ENCODE measurements at places on chromosomes 2 and 18.

DNA sequence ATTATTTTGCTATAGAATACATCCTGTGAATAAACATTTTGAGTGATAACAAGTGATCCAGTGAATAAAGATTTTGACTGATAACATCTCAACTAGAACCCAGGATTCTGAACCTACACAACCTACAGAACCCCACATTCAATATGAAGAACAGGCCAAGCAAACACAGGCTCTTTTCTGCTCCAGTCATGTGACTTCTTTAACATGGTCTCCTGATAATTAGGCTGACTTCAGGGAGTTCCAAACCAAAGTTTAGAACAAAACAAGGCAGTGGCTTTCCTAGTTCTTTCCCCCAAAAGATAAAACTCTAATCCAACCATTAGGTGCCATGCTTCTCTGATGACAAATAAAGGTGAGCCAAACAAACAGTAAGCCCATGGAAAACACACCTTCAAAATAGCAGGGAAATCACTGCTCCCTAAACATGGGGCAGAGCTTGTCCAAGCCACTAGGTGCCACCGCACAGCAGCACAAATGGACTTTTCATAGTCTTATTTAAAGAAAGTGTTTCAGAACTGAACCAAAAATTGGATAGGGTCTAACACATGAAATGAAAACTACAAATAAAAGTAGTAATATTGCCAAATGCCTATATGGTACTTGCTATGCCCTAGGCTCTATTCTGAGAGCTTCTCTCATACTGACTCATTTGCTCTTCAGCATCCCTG, 95.3 kb downstream of the EVA1A start:
- DNase-seq, result no peak

DNA sequence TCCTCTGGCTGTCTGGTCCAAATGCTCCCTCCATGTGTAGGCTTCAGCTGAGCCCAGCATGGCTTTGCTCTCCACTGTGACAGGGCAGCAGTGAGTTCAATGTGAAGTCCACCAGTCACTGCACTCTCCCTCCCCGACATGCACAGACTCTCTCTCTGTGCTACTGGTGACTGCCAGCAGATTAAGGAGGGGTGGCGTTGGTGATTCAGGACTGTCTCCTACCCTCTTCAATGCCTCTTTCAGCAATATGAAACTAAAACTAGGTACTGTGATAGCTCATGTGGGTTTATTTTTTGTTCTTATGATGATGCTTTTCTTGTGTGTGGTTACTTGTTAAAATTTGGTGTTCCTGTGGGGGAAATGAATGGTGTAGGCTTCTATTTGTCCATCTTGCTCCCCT, 201.0 kb upstream of the RBMS1 start:
- peak; percentile 85 for DNase-seq

DNA sequence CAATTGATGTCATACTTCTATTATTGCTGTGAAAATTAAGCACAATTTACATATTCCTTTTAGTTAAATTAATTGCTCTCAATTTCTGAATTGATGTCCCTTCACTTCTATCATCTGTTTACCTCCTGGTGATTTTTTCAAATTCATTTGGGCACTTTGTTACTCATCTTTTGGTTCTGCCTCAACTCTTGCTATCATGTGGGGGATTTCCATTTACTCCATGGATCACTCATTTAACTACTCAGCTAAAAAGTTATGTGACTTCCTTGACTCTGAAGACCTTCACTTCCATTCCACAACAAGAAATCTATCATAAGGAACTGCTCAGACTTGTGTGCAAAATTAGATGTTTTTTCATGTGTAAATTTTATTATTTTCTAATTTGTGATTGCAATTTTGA, 126.2 kb downstream of the EHBP1 start:
- no peak for DNase-seq

- DNase-seq, result no peak
Measured at GRCh38 chr2:240299710-240300068, 135.8 kb upstream of the GPC1 start.

DNA sequence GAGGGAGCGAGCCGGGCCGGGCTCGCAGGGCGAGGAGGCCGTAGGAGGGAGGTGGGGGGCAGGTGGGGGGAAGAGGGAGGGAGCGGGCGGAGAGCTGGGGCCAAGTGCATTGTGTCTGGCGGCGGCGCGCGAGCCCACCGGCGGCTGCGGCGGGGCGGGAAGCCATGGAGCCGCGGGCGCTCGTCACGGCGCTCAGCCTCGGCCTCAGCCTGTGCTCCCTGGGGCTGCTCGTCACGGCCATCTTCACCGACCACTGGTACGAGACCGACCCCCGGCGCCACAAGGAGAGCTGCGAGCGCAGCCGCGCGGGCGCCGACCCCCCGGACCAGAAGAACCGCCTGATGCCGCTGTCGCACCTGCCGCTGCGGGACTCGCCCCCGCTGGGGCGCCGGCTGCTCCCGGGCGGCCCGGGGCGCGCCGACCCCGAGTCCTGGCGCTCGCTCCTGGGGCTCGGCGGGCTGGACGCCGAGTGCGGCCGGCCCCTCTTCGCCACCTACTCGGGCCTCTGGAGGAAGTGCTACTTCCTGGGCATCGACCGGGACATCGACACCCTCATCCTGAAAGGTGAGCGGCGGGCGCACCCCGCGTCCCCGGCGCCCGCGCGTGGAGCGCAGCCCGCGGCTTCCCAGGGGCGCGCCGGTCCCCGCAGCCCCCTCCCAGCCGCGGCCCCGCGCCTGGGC, at the start of gene TMEM178A:
TMEM178A (plus strand) TSS at position 107 of the 680 bp plus-strand sequence; CDS start at position 165, 58 bp downstream.
- no peak for DNase-seq

DNA sequence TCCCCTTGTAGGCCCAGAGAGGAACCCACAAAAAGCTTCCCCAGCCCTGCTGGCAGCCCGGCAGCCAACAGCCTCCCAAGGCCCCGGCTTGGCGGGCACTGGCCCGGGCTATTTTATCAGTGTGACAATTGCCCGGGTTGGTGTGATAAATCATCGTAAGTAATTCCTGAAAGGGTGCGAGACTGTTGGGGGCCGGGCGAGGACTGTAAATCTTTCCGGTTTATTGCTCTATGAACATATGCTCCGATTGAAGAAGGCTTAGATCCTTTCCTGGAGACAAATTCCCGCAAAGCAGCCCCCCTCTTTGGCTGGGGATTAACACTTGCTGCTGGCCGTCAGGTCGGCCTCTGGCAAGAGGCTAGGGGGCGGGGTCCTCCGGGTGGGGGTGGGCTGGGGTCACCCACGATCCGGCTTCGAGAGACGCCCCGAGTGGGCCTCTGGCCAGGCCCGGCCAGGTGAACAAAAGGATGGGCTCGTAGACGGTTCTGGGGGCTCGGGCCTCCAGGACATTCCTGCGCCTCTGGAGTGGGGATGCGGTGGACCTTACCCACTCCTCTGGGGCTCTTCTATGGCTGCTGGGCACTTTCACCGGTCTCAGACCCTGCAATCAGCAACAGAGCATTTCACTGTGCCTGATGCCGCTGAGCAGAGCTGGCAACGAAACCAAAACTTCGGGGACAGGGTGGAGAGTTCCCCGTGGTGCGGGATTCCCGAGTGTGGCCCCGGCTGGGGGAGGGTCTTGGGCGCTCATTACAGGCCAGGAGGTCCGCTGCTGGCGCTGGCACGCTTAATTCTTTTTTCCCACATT, 2.0 kb downstream of the HOXD3 start:
- no peak for DNase-seq

GRCh38 chr2:205531489-205532148, 150.7 kb upstream of the NRP2 start:
- no peak for DNase-seq

- DNase-seq, result peak; percentile 13
Measured at GRCh38 chr18:32771169-32771751, 1.6 kb downstream of the KLHL14 start.

DNA sequence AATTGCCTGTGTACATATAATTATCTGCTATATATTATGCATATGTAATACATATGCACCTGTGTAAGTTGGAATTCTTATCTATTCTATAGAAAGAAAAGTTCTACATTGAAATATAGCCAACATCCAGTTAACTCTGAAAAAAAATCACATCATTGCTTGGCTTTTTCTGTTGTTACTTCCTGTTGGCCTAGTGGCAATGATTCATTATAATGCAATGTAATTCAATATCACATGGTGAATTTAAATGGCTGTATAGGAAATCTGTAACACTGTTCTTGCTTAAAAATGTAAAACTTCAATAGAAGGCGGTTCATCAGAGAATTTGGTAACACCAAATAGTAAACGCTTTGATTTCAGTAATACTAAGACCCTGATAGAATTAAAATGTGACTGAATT, 44.5 kb upstream of the MAP4K3 start:
- DNase-seq, result no peak

DNA sequence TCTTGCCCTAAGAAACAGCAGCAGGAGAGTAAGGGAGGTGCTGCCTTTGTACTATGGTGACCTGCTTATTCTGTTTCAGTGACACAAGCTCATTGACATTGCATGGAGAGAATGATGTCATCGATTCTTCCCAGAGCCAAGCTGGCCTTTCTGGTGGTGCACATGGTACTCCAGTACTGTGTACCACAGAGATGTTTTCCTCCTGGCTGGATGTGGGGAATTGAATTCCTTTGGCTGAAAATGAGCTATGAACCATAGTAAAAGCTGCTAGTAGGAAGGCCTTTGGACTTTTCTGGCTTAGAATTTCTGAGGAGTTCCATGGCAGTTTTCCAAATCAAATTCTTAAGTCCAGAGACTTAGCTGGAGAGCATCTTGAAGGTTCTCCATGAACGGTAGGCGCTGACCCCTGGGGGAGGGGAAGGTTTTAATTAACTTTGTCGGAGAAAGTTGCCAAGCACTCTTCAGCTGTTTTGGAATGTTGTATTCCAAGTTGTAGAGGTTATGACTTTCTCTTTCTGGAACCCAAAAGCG, 17.1 kb upstream of the B3GNT2 start:
- DNase-seq, result no peak

GRCh38 chr2:173048897-173049661, 26.6 kb upstream of the MAP3K20 start:
- no peak for DNase-seq

- DNase-seq, result no peak
Measured at GRCh38 chr18:76505614-76506013, 10.6 kb upstream of the ZNF516 start.

All from MM.1S (cell line).